ENCODE measurements at places on chromosomes 12 and 14. TPM values are rescaled to one million over a fixed set of nuclear protein-coding genes. Genes with fewer than 3 reads are reported as not detected.

Gene NOS1
- 0.78 TPM for total RNA-seq

Gene SPSB2
- 11.9 TPM for total RNA-seq

Gene MYH7
- total RNA-seq, result 2.0 TPM

Gene CREBL2
- 31.4 TPM for total RNA-seq

Gene RD3L
- total RNA-seq, result not detected

Gene C14orf132
- total RNA-seq, result 4.6 TPM

Gene FAM90A1
- total RNA-seq, result not detected

Gene LRTM2
- total RNA-seq, result not detected

GRCh38 chr14:89507926-89508460, 91.0 kb upstream of the FOXN3 start:
- no peak overlapping the region for H3K27ac ChIP-seq
- no peaks in the 10 kb centered on the region for H3K36me3 ChIP-seq
- no peak overlapping the region for H3K4me3 ChIP-seq
- no peaks in the 10 kb centered on the region for H3K27me3 ChIP-seq

DNA sequence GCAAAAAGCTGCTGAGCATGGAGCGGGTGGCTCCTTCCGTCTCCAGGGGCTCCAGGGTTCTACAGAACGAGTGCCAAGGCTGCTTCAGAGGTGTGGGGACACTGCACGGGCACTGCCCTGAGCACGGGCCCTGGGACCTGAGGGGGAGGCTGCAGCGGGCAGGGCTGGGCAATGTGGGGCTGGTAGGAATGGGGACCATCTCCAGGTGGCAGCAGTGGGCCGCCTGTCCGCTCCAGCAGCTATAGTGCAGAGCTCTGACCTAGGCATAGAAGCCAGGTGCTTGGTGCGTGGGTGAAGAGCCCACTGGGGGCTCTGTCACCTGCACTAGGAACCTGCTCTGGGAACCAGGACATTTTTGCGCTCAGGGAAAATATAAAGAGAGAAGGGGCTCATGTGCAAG, 22.3 kb downstream of the HDAC7 start:
- H3K27me3 ChIP-seq, result no peaks in the 10 kb centered on the region
- peaks cover 32% of the 10 kb centered on the region for H3K4me1 ChIP-seq
- DNase-seq, result no peak
- no peak overlapping the region for H3K4me3 ChIP-seq
- peaks cover 2% of the 10 kb centered on the region for H3K36me3 ChIP-seq
- H3K27ac ChIP-seq, result no peak overlapping the region

DNA sequence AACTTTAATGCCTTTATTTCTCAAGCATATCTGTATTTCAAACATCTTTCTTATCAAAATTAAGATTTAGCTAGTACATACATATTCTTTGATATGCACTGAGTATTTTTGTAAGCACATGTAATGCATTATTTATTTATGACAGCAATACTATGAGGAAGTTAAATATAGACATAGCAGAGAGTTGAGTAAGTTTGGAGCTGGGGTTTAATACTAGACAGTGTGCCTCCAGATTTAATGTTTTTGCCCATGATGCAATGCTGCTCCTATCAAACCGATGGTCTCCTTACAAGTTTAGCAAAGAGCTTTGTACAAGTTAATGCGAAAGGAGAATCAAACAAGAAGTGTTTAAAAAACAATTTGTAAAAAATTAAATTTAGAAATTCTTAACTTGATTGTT, 826.6 kb upstream of the MGAT4C start:
- no peak overlapping the region for H3K27ac ChIP-seq
- H3K4me1 ChIP-seq, result no peaks in the 10 kb centered on the region
- no peak for DNase-seq

DNA sequence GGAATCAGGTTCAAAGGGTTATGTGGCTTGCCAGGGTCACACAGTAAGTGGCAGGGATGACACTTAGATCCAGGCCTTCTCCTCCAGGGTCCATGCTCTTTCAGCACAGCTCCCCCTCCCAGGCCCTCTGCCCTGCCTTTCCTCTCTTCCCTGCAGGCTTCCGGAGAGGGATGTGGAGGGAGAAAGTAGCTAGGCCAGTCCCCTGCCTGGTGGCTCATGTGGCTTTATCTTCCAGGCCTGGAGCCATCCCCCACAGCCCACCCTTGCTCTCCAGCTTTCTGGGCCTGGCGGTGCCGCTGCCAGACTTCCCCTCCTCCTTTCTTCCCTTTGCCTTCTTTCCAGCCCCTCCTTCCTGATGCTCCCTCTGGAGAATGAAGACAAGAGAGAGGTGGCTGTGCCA, 1.7 kb downstream of the PSMB11 start:
- DNase-seq, result no peak
- no peak overlapping the region for H3K27ac ChIP-seq
- peaks cover 11% of the 10 kb centered on the region for H3K4me1 ChIP-seq
- no peak overlapping the region for H3K4me3 ChIP-seq
- H3K27me3 ChIP-seq, result no peaks in the 10 kb centered on the region

DNA sequence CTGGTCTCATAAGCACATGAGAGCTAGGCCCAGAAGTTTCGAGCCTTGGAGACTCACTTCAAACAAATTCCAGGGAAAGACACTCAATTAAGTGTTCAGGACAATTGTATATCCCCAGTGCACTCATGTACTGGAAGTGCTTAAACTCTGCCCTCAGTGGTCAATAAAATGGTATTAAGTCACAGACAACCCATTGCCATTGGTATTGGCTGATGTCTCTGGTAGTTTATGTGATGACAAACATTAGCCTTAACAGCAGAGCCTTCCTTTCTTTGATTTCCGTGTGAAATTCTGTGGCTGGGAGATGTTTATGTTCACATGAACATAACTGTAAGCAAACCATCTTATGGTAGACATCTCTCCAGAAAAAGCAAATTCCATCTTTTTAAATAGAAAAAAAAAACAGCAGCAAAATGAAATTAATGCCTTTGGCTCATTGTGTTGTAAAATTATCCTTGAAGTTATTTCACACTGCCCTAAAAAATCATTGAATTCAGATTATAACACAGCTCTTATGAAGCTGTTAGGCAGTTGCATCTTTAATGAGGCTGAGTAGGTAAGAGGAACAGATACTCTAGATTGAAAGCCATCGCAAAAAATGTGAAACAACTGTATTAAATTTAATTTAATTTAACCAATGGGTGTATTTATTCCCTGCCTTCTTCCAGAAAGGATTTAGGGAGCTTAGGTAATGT, 216.2 kb upstream of the PLEKHG7 start:
- DNase-seq, result no peak
- no peak overlapping the region for H3K27ac ChIP-seq

GRCh38 chr12:14613718-14614117, 46.0 kb upstream of the PLBD1 start:
- peaks cover 8% of the 10 kb centered on the region for H3K4me1 ChIP-seq
- no peak for DNase-seq
- no peaks in the 10 kb centered on the region for H3K36me3 ChIP-seq
- H3K27ac ChIP-seq, result no peak overlapping the region
- no peak overlapping the region for H3K4me3 ChIP-seq

DNA sequence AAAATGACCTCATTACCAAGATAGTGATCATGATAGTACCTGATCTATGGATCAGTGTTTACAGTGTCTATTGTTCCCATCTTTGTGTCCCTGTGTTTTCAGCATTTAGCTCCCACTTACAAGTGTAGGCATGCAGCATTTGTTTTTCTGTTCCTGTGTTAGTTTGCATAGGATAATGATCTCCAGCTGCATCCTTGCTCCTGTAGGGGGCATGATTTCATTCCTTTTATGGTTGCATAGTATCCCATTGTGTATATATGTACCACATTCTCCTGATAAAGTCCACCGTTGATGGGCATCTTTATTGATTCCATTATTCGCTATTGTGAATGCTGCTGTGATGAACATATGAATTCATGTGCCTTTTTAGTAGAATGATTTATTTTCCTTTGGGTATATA, 215.4 kb upstream of the NAV3 start:
- no peak for DNase-seq
- H3K27me3 ChIP-seq, result no peaks in the 10 kb centered on the region
- H3K4me3 ChIP-seq, result no peak overlapping the region
- H3K36me3 ChIP-seq, result no peaks in the 10 kb centered on the region
- H3K27ac ChIP-seq, result no peak overlapping the region

DNA sequence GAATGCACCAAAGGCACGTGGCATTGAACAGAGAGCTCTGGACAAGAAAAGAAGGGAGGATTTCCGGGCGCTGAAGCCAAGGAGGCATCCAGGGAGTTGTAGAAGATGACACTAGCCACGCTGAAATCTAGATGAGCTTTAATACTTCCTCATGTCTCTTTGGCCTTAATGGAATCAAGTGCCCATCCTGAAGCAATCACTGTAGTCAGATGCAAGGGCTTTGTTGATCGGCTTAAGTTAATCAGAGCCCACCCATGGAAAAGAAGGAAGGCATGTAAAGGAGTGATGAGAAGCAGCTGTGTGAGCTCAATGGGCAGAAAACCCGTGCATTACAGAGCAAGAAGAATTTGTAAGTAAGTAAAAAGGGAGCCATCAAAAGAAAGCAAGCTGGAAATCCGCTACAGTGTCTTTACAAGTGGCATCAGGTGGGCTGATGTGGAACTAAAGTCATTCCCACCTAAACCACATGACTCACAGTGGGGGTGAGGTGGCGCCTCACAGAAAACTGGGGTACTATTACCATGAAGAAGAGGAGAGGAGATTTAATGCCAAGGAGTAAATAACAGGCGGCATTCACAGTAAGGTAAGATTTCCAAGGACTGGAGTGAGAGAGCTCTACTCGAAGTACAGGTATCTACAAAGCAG, 48.4 kb downstream of the NDUFA12 start:
- H3K4me1 ChIP-seq, result peaks cover 11% of the 10 kb centered on the region
- no peak overlapping the region for H3K27ac ChIP-seq
- no peak for DNase-seq

DNA sequence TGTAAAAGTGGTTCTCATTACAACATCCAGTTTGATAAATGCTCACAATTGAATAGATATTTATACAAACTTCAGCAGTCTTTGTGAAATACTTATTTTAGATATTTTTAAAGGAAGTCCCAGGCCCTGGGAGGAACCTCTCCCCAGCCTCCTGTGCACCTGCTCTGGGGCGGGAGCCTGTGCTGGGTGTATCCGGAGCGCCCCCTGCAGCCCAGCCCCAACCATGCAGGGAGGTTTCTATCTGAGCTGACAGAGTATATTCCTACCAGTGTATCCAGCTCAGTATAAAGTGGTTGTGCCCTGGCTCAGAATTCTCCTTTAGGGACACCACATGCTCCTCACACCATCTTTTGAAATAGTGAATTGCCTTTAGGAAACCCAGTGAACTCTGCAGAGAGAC, 851.8 kb downstream of the TMEM121 start:
- H3K27me3 ChIP-seq, result no peaks in the 10 kb centered on the region
- no peak overlapping the region for H3K4me3 ChIP-seq
- H3K27ac ChIP-seq, result no peak overlapping the region

GRCh38 chr14:90580377-90581335, 183.8 kb downstream of the CALM1 start:
- no peaks in the 10 kb centered on the region for H3K27me3 ChIP-seq
- no peak overlapping the region for H3K27ac ChIP-seq
- H3K4me3 ChIP-seq, result no peak overlapping the region
- H3K4me1 ChIP-seq, result no peaks in the 10 kb centered on the region
- DNase-seq, result no peak

DNA sequence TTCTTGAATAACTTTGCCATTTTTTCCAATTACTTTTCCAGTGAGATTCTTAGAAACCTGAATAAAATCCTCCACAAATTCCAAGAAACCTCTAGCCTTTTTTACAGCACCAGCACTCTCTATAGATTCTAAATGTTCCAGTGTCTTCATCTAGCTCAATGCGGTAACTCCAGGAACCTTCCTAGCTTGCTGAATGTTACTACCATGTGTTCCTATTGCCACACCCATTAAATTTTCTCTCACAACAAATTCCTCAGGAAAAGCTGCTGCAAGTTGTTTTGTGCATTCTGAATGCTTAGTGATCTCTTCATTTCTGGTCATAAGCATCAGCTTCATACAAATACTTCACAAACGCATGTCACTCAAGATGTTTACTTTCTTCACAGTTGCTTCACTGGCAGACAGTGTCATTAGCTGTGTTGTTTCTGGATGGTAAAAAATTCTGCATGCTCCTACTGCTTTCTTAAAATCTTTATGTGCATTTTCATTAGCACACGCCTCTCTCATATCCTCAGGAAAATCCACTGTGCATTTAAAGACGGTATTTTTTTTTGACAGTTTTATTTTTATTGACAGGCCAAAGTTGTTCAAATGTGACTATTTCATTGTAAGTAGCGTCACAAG, 106.7 kb downstream of the PPHLN1 start:
- DNase-seq, result no peak
- H3K4me3 ChIP-seq, result no peak overlapping the region
- no peak overlapping the region for H3K27ac ChIP-seq
- no peaks in the 10 kb centered on the region for H3K27me3 ChIP-seq
- H3K4me1 ChIP-seq, result no peaks in the 10 kb centered on the region

DNA sequence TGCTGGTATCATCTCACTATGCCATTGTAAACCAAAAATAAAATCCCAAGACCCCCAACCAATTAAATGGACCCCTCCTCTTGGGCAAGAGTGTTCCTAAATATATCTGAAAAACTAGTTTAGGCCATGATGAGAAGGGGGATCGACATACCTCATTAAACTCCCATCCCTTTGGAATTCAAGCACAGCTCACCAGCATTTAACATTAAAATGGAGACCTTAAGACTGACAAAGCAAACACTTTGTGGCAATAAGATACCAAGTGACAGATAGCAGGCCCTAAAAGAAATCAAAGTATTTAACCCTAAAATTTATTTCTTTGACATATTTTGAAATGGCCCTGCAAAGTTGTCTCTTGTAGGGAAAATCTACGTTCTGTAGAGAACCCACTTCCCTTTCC, 387.9 kb downstream of the KCNH5 start:
- H3K4me1 ChIP-seq, result no peaks in the 10 kb centered on the region
- DNase-seq, result no peak
- no peaks in the 10 kb centered on the region for H3K27me3 ChIP-seq
- H3K4me3 ChIP-seq, result no peak overlapping the region
- no peak overlapping the region for H3K27ac ChIP-seq

- no peak overlapping the region for H3K4me3 ChIP-seq
- H3K27ac ChIP-seq, result no peak overlapping the region
- H3K27me3 ChIP-seq, result no peaks in the 10 kb centered on the region
Observed at GRCh38 chr12:82966001-82966559, 279.4 kb downstream of the TMTC2 start.

DNA sequence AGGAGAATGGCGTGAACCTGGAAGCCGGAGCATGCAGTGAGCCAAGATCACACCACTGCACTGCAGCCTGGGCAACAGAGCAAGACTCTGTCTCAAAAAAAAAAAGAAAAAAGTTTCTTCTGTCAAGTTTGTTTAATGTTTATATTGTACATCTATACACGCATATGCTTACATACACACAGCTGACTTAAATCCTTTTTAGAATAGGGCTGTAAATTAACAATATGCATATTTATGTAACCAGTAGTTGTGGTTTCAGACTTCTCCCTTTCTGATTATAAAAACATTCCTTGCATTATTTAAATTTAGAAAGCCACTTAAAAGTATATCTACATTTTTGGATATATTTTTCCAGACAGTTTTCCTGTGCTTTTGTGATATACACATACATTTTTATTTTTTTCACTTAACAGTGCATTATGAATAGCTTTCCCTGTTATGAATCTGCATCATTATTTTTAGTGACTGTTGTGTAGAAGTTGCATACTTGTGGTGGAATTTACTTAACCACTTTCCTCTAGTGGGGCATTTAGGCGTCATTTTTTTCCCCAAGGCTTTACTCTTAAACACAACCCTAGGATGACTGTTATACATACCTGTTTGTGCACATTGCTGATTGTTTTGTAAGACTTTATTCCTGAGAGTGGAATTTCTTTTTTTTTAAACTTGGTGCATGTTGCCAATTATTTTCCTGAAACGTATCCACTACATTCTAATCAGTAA, 29.4 kb downstream of the POLR3B start:
- no peaks in the 10 kb centered on the region for H3K27me3 ChIP-seq
- H3K27ac ChIP-seq, result no peak overlapping the region
- H3K4me3 ChIP-seq, result no peak overlapping the region
- H3K36me3 ChIP-seq, result peaks cover 2% of the 10 kb centered on the region
- H3K4me1 ChIP-seq, result no peaks in the 10 kb centered on the region
- DNase-seq, result no peak
